Activated T-cell treated with anti-CD3 and anti-CD28 coated beads, Interleukin-2, amount 50 U/mL, for 4 hours (primary cell): ENCODE measurements at places on chromosomes 6 and 20.

- no peak for DNase-seq
These were observed 57.8 kb upstream of the PNRC1 start for GRCh38 chr6:89022798-89023197.

DNA sequence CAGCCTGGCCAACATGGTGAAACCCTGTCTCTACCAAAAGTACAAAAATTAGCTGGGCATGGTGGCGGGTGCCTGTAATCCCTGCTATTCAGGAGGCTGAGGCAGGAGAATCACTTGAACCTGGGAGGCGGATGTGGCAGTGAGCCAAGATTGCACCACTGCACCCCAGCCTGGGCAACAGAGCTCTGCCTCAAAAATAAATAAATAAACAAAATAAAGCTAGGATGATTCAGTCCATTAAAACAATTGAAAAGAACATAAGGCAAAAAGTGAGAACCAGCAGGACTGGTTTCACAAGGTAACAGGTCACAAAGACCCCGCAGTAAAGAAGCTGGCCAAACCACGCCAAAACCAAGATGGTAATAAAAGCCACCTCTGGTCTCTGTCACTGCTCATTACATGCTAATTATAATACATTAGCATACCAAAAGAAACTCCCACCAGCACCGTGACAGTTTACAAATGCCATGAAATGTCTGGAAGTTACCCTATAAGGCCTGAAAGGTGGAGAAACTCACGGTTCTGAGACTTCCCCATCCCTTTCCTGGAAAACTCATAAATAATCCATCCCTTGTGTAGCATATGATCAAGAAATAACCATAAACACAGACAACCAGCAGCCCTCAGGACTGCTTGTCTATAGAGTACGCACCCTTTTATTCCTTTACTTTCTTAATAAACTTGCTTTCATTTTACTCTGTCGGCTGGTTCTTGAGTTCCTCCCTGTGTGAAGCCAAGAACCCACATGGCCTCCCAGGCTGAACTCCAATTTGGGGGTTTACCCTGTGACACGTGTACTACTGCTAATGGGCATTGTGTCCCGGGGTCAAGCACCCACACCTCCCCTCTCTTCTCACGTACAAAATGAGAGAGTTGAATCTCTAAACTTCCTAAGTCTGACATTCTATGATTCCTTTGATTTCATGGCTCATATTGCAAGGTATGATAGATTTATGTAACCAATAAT, 10.2 kb downstream of the LAMA4 start:
- no peak for DNase-seq

GRCh38 chr20:50992733-50993457, 30.0 kb downstream of the KCNG1 start:
- DNase-seq: no peak

- DNase-seq: no peak
These were observed 242.0 kb upstream of the TBX18 start for GRCh38 chr6:85006362-85006761.

- DNase-seq: no peak
These were observed 25.0 kb downstream of the ERMARD start for GRCh38 chr6:169776379-169776778.

DNA sequence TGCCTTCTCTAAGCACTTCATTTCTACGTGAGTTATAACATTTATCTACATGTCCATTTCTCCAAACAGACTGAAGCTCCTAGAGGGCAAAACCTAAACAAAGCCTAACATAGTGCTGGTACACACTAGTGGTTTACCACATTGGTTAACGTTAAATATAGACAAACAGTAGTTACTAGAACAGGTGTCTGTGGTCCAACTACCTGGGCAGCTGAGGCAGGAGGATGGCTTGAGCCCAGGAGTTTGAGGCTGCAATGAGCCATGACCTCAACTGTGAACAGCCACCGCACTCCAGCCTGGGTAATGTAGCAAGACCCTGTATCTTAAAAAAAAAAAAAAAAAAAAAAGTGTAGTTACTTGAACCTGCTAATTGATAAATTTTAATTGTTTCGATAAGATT, 26.5 kb downstream of the PTPRK start:
- no peak for DNase-seq

DNA sequence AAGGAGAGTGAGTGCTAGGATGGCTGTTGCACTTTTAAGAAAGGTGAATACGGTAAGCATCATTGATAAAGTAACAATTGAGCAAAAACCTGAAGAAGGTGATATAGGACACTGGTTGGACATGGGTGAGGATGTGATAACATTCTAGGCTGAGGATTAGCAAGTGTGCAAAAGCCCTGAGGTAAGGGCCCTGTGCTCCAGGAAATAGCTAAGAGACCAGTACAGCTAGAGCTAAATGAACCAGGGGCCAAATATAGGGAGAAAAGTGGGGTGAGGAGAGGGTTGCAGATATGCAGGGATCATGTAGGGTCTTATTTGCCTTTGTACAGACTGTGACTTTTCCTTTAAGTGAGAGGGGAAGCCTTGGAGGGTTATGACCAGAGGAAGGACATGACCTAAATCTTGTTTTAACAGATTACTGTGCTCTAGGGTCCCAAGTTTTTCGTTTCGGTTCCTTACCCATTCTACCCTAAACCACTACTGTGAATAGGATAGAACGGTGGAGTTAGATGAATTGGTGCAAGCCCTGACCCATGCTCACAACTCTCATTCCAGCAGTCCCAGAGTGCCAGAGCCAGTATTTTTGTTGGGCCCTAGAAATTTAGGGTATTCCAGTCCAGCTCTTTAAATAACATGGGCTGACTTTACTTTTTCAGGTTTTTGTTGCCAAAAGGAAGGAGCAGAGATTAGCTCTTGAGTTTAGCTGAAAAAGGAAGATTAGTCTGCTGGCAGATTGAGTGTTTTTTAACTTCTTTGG, 10.7 kb downstream of the MAPK14 start:
- no peak for DNase-seq

DNA sequence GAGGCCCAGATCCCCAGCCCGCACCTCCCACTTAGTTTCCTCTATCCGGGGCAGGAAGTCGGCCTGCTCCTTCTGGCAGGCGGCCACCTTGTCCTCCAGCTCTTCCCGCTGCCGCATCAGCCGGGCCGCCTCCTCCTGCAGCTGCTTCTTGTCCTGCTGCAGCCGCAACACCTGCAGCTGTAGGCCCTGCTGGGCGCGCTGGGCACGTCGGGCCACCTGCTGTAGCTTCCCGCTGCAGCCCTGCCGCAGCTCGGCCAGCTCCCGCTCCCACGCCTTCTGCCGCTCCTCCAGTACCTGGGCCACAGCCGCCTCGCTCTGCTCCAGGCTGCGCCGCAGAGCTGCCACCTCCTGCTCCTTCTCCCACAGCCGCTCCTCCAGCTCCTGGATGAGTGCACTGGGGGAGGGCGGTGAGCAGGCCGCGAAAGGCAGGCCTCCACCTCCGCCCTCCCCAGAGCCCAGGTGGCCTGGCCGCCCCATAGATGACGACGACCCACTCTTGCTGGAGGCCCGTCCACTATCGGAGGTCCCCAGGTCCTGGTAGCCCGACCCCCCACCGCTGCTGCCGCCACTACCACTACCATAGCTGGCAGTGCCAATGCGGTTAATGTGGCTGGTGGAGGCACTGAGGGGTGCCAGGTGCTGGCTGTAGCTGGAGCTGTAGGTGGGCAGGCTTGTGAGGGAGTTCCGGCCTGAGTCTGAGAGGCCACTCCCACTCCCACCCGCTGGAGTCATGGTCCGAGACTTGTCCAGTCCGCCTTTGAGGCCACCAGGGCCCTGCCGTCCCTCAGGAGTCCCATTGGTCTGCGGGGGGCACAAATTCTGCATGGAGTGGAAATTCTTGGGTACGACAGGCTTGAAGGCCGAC, 6.0 kb upstream of the FASTKD5 start:
- no peak for DNase-seq

DNA sequence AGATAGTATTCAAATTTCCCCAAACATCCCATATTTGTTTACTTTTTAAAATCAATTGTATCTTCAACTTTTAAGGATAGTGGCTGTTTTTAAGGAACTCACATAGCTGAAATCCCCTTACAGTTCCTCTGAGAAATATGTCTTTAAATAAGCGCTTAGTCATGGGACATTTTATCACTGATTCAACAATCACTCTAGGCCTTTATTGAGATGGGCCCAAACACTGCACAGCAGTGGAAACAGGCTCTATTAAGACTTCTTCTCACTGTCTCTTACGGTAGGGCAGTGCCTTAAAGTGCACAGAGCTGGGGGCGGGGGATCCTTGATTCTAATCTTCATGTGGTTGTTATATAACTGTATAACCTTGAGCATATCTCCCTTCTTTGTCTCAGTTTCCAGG, 59.8 kb upstream of the RREB1 start:
- DNase-seq: no peak

- no peak for DNase-seq
These were observed 131.3 kb downstream of the PRND start for GRCh38 chr20:4853004-4853403.
